ENCODE measurements at places on chromosomes 3 and 15.

GRCh38 chr15:64045774-64046420 lies 388 bp downstream of the DAPK2 start:
- DNase-seq = no peak

DNA sequence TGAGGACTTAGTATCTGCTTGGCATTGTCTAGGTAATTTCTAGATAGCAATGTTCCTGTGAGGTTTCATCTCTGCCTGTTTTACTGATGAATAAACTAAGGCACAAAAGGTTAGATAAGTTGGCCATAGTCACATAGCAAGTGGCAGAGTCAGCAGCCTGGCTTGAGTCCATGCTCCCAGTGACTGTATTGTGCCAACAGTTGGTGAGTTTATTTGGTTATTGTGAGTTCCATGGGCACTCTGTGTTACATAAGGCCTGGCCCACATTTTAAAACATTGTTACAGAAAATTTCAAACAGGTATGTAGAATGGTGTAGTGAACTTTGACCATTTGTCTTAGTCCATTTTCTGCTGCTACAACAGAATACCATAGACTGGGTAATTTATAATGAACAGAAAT lies 15.2 kb downstream of the MCM2 start:
- no peak for DNase-seq

- DNase-seq = no peak
Measured at GRCh38 chr15:100783760-100784492, 95.7 kb upstream of the ALDH1A3 start.

DNA sequence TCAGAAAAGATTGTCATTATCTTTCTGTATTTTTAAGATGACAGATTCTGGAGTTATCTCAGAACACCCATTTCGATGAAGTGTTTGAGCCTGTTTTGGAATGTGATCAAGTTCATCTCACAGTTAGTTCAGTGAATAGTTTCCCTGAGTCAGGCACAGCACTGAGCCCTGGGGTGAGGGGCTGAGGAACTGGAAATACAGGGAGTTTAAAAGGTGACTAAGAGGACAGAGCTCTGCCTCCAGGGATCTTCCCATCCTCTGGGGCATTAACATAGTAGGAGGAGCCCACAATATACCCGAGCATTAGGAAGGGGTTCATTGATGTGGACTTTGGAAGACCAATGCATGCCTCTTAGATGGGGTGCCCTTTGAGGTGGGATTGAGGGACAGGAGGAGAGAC lies 355.1 kb downstream of the CLSTN2 start:
- DNase-seq = no peak

GRCh38 chr3:111541391-111541790 lies 606 bp upstream of the CD96 start:
- DNase-seq = no peak

DNA sequence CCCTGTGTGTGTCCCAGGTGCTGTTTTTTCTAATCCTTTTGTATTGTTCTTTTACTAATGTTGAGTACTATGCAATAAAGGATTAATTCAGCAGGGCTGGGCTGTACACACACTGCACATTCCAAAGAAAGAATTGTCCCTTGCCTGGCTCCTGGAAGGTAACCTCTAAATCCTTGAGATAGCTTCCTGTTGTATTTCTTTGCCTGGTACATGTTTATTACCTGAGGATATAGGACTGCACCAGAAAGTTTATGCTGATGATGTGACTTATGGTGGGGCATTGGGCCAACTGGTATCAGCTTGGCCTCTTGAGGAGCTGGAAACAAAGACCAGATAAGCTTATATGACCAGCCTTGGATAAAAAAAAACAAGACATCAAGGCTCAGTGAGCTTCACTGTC lies 26.6 kb upstream of the FAN1 start:
- no peak for DNase-seq

DNA sequence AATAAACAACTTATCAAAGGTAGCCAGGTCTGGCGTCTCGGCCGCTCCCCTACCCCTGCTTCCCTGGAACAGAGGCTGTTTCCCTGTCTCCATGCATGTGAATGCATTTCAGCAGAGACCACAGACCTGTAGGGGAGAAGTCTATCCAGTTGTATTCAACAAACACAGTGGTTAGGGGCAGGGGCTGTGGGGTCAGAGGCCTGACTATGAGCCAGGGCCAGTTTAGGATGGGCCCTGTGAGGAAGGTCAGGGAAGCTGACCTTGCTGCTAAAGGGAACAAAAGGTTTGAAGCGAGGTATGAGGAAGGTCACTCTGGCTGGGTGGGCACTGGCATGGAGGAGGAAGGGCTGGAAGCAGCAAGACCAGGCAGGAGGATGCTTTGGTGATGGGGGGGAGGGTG lies 184.6 kb downstream of the XXYLT1 start:
- no peak for DNase-seq

DNA sequence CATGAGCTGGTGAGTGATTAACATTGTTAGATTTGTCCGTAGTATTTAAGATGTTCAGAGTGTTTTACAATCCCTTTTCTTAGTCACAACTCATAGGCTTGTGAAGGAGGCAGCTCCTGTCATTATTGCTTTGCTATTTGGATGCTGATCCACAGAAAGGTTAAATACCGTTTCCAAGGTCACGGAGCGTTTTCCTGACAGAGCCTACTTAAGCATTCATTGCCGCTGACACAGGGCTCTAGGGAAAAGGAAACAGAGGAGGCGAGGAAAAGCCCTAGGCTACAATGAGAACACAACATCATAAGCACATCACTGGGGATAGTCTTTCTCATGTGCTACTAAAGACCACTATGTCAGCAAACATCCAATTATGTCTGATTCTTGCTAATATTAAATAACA lies 38.5 kb upstream of the CPB1 start:
- no peak for DNase-seq

DNA sequence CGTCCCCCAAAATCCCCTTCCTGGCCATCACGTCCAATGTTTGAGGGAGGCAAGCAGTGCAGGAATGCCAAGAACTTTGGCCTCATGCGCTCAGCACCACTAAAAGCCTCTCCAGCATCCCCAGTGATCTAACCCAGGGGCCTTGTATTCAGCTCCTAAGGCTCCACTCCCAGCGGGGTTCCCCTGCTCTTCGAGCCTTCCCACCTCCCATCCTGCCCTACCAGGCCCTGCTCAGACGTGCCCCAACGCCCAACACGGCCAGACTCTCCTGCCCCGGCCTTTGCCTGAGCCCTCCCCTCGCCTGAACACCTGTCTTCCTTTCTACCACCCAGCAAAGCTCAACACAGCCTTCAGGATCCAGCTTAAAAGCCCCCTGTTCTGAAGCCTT lies 30.5 kb downstream of the PLXND1 start:
- DNase-seq = no peak

DNA sequence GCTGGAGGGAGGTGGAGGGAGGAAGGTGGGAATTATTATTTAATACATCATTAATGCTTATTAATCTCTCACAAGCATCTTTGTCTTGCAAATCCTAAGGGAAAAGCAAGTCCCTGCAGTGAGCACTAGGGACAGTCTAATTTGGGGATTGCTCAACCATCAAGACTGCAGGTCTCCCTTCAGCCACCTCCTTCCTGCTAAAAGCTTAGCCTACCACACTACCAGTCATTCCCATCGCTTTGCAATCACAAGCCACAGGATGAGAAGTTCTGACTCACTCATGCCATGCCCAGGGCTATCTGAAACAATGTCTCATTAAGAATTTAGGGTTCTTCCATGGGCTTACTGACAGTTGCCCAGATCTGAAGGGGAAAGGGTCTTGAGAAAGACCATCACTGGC lies 51.0 kb upstream of the EIF1B start:
- no peak for DNase-seq

DNA sequence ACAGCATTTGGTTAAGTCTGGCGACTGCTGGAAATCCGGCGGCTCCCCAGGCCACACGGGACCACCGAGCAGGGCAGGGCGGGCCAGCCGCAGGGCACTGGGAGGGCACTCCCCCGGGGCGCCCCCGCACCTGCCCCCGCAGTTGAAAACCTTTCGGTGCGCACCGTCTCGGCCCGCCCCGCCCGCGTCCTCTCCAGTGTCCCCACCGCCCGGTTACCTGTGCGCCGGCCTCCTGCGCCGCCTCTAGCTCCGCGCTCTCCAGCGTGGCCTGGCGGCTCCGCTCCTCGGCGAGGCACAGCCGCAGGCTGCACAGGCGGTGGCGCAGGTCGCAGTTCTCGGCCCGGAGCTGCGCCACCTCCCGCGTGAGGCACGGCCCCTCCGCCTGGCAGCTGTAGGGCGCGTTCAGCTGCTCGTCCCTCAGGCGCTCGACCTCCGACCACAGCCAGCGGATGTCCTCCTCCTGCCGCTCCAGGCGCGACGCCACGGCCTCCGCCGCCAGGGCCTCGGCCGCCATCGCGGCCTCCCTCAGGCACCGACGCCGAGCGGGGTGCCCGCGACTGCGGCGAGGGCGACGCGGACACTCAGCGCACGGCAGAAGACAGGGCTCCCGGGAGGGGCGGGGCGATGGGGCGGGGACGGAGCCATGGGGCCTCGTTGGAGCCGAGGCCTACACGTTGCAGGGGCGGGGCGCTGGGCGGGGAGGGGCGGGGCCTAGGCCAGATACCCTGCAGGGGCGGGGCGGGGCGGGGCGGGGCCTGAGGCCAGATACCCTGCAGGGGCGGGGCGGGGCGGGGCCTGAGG lies at the start of gene TARS3:
TSS of gene TARS3 (minus strand) at position 600 of the 801 bp plus-strand sequence. CDS start at position 514, 86 bp downstream.
- peak; percentile 87 for DNase-seq

GRCh38 chr15:29103824-29104565 lies 165.6 kb downstream of the NSMCE3 start:
- peak; percentile 33 for DNase-seq

DNA sequence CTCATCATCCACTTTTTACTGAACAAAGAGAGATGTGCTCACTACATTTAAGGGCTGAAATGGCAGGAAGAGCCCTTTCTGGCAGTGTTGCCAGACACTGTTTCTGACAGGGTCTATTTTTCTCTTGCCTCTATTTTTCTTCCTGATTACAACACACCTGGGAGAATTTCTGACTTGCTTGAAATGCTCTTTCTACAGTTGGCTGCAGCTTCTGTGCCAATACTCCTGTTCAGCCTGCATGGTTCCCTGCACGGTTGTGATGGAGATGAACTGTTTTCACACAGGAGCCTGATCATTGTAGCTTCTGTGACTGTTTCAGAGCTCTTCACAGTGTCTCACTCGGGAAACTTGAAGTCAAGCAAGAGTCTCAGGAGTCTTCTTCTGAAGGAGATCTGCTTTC lies 83.0 kb upstream of the DLG1 start:
- no peak for DNase-seq

DNA sequence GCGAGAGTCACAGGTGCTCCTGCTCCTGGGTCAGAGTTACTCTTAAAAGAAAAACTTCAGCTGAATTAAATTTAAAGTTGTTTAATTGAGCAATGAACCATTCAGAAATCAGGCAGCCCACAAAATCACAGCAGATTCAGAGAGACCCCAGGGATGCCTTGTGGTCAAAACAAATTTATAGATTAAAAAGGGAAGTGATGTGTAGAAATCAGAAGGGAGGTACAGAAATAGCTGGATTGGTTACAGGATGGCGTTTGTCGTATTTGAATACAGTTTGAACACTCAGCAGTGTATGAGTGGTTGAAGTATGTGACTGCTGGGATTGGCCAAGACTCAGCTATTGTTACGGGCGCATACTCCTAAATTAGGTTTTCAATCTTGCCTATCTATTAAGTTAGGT lies 58.6 kb downstream of the UACA start:
- DNase-seq = no peak

GRCh38 chr15:30941520-30941919 lies 37.8 kb downstream of the FAN1 start:
- DNase-seq = no peak
